ENCODE measurements at places on chromosomes 7 and 10.

- DNase-seq: no peak
These were observed 9.9 kb upstream of the PRKAG2 start for GRCh38 chr7:151886783-151887182.

DNA sequence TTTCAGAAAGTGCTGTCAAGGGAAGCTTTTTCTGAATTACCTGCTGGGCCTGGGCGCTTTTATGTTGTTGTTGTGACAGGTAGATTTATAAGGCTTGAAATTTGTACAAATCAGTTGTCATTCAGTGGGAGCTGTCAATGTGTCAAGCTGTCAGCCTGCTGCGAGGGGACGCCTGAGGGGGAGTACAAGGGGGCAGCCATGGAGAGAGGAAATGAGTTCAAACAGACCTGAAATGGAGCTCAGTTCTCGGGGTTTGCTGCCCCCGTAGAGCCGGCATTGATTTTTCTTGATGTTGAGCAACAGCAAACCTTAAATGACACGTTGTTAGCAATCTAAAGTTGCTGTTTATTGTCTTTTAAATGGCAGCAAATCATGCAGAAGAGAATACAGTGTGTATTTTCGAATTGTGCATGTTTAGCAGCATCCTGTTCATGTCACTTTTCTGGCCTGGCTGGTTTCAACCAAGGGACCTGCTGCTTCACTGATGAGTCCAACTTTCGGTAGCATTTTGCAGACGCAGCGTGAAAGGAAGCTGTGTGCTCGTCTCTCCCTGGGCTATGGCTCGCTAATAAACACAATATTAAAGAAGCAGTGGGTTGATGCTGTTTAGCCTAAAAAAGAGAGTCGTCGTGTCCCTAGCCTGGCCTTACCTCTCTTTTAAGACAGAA, 166.5 kb downstream of the LRMDA start:
- DNase-seq: no peak

- DNase-seq: no peak
These were observed 109.6 kb downstream of the NKX6-2 start for GRCh38 chr10:132676193-132676891.

- DNase-seq: peak; percentile 91
These were observed 31.5 kb upstream of the ERV3-1 start for GRCh38 chr7:65037740-65038688.

DNA sequence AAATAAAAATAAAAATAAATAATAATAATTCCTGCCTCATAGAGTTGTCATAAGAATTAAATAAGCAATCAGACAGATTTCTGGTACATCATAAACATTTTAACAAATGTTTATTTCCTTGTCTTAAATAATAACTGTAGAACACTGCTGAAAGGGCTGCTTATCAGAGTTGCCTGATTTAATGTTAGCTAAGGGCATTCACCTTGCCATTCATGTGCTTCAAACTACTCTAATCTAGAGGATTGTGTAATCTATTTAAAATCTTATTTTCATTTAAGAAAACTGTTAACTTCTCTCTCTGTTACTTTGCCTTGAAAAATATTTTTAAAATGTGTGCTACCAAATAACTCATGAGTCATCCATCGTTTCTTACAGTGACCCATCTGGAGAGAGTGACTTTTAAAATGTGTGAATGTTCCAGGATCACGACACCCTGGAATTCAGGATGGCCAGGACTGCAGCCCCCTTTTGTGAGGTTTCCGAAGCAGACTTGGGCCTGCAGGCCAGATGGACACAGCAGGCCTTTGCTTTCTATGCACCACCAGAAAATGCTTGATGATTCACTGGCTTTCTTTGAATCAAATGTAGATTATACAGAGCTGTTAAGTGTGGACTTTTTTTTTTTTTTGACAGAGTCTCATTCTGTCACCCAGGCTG, 109.1 kb upstream of the TNS3 start:
- no peak for DNase-seq

- DNase-seq: no peak
These were observed 49.7 kb downstream of the COL17A1 start for GRCh38 chr10:104036069-104036384.

GRCh38 chr10:16117305-16117695, 257.0 kb upstream of the MINDY3 start:
- no peak for DNase-seq

- peak; percentile 48 for DNase-seq
These were observed 66.5 kb downstream of the RAB11FIP2 start for GRCh38 chr10:117980216-117980615.

- no peak for DNase-seq
These were observed 33.1 kb downstream of the ADD3 start for GRCh38 chr10:110040767-110041478.

DNA sequence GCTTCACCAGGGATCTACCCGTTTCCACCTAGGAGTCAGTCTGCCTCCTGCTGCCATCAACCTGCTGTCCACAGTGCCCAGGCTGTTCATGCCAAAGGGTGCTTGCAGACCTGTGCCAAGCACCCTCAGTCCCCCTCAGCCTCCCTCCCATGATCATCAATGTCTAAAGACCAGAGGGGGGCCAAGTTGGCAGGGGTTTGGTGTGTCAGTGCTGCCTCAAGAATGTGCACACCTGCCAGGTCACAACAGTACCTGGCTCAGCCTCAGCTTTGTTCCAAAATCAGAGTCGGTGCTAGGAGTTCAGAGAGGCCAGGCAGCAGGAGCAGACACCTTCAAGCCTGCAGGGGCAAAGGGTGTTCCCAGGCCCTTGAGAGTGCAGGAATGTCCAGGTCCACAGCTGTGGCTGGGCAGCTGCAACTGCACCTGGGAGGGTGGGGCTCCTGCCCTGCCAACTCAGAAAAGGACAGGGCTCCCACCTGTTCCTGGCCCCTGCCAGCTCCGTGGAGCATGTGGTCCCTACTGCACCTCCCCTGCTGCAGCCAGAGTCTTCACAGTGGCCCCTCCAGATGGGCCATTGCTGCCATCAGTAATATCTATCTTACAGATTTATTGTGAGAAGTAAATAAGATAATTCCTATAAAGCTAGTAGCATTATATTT, 219.5 kb downstream of the POLR1F start:
- DNase-seq: no peak

DNA sequence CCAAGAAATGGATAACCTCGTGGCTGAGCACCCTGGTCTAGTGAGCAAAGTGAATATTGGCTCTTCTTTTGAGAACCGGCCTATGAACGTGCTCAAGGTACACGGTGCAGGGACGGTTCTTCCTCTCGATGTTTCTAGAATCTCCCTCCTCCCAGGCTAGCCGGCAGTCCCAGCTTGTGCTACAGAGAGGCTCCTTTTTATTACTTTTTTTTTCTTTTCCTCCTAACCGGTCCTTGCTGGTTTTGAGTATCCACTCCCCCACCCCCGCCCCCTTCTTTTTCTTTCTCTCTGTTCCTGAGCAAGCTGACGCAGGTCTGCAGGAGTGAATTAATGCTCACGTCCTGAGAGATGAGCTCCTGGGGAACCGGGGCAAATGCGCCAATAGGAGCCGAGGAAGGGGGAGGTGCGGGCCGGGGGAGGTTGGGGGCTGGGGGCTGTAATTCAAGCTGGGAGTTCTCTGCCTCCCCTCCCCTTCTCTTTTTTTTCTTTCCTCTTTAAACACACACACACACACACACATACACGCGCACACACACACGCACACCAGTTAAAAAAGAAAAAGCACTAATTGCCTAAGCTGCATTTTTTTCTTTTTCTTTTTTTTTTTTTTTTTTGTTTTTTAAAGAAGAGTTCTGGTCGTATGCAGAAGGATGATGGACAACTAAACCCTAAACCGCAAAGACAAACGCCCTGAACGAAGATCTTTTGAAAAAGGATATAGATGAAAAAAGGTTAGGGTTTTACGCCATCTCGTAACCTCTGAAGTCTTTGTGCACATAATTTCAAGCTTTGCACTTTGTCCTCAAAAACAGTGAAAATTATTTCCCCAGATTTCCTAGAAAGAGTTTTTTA, 6.6 kb downstream of the CPA2 start:
- DNase-seq: no peak

- DNase-seq: no peak
These were observed 67.2 kb upstream of the ZPBP start for GRCh38 chr7:50160206-50160605.

DNA sequence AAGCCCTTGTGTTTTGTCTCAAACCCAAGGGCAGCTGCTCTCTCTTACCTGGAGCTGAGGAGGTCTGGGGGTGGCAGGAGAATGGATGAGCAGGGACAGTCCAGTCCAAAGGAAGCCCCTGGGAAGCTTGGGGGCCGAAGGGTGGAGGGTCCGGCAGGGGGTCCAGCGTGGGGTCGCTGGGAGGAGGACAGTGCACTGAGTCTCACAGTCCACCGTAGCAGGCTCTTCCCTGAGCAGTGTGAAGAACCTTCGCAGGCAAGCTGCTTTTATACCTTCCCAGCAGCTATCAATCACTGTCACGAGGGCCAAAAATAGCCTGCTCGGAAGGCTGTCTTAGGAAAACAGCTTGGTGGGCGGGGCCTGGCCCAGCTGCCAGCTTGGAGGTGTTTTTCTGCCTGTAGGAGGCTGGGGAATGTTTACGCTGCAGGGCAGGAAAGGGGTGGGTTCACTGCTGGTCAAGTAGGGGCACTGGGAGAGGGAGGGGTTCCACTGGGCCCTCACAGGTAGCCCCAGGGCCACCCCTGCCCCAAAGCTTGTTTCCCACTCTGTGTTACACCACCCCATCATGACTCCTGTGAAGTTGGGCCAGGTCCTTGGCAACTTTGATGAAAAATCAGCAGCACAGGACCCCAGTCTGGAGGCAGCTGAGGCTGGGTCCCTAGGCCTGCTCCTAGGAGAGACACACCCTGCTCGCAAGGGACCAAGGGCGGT, at the start of gene DEPP1:
Gene DEPP1, minus strand, starts transcription at position 240 of the 711 bp plus-strand sequence. CDS start 779 bp downstream, outside the sequence.
- peak; percentile 97 for DNase-seq

- no peak for DNase-seq
These were observed 32.5 kb downstream of the BMPER start for GRCh38 chr7:33937871-33938270.

- DNase-seq: no peak
These were observed 847.5 kb downstream of the LRMDA start for GRCh38 chr10:76278811-76279460.

GRCh38 chr10:131748191-131748590, 152.6 kb upstream of the PPP2R2D start:
- DNase-seq: no peak

DNA sequence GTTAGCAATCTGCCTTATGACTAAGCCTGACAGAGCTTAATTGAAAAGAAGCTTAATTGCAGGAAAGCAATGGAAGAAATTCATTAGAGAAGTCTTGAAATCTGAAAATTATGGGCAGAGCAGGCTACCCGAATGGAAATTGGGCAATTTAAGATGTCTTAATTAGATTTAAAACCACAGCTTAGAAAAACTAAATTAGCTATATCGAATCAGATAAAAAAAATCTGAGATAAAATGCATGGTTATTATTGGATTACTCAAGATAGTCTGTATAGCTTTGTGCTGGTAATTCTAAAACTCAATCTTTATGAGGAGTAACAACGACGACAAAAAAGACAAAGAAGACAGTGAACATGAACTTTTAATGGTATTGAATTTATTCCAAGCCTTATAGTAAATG, 248.1 kb upstream of the LRRN3 start:
- no peak for DNase-seq

- DNase-seq: peak; percentile 79
These were observed 56.7 kb downstream of the MKI67 start for GRCh38 chr10:128069351-128070051.

DNA sequence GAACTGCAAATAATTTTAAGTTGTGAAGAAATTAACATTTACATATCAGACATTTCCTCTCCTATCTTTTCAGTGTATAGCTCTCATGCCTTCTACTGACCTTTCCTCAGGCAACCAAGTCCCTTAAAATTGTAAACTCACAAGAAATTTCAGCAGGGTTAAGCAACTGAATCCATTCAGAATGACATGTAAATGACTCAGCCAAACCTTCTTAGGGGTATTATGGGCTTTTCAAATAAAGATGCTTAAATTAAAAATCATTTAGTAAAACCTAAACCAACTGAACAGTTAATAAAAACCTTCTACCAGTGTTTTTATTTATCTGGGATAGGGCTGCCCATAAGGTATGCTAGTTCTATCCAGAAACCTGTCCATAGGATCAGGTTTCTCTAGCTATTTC, 20.7 kb downstream of the WAPL start:
- DNase-seq: no peak
